Activated CD4-positive, CD25-positive, alpha-beta regulatory T cell (primary cell): ENCODE measurements at places on chromosomes 1 and 21.

DNA sequence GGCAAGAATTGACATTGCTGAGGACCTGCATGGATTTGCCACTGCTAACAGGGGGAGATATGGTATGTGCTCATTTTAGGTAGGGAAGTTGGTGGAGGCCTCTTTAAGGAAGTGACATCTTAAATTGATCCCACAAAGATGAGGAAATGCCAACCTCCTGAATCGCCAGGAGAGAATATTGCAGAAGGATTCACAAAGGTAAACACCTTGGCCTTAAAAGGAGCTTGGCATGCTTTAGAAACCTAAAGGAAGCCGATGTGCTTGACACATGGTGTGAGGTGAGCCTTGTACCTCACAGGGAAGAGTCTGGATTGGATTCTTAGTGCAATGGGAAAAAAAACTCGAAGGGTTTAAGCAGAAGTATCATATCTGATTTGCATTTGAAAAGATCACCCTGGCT, 470.5 kb upstream of the DAB1 start:
- DNase-seq = no peak

GRCh38 chr1:96926176-96926575, 204.6 kb downstream of the PTBP2 start:
- DNase-seq = no peak

GRCh38 chr21:32572574-32573420, 12.5 kb downstream of the TCP10L start:
- DNase-seq = no peak

GRCh38 chr1:153939476-153939875, 7.0 kb downstream of the DENND4B start:
- DNase-seq = no peak

GRCh38 chr1:167532964-167533824, 14.9 kb upstream of the CD247 start:
- DNase-seq = no peak

DNA sequence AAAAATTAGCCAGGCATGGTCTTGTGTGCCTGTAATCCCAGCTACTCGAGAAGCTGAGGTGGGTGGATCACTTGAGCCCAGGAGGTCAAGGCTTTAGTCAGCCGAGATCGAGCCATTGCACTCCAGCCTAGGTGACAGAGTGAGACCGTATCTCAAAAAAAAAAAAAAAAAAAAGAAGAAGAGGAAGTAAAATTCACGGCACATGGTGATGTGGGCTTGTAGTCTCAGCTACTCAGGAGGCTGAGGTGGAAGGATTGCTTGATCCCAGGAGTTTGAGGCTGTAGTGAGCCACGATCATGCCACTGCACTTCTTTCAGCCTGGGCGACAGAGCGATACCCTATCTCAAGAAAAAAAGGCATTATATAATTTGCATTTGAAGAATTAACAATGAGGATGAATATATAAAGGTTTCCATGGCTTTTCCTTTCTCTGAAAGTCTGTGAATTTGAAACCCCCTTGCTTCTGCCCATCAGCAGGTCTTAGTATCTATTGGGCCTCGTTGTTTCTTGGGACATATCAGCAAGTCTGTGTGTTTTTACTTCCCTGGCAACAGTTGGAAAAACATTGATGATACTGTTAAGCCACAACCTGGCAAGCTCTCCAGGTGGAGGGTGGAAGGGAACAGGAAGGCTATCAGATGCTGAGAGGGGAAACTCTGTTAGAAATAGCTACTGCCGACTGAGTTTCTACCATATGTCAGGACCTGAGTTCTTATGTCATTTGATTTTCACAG, 4.6 kb upstream of the PLA2G2D start:
- no peak for DNase-seq

- no peak for DNase-seq
Measured at GRCh38 chr1:218617986-218618385, 272.9 kb downstream of the TGFB2 start.

GRCh38 chr21:36773117-36773516, 74.2 kb downstream of the SIM2 start:
- no peak for DNase-seq

DNA sequence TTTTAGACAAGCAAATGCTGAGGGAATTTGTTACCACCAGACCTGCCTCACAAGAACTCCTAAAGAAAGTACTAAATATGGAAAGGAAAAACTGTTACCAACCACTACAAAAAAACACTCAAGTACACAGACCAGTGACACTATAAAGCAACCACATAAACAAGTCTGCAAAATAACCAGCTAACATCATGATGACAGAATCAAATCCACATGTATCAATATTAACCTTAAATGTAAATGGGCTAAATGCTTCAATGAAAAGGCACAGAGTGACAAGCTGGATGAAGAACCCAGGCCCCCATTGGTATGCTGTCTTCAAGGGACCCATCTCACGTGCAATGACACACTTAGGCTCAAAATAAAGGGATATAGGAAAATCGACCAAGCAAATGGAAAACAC, 529.9 kb upstream of the CAMK1G start:
- no peak for DNase-seq

GRCh38 chr1:15441247-15441646, 3.0 kb downstream of the CTRC start:
- DNase-seq = no peak

GRCh38 chr1:48493041-48493440, 21.0 kb upstream of the SPATA6 start:
- no peak for DNase-seq

DNA sequence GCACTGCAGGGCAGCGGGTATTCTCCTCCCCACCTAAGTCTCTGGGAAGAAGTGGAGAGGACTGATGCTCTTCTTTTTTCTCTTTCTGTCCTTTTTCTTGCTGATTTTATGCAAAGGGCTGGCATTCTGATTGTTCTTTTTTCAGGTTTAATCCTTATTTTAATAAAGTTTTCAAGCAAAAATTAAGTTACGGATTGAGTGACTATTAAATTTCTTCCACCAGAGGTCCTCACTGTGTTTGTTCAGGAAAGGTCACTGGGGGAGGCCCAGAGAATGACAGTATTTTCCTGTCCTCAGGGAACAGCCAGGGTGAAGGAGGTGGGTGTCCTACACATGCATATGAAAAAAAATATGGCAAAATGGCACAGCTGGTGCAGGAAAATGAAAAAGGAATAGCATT, 4.4 kb upstream of the ELF3 start:
- no peak for DNase-seq

GRCh38 chr1:117828201-117828600, 101.2 kb downstream of the GDAP2 start:
- no peak for DNase-seq

DNA sequence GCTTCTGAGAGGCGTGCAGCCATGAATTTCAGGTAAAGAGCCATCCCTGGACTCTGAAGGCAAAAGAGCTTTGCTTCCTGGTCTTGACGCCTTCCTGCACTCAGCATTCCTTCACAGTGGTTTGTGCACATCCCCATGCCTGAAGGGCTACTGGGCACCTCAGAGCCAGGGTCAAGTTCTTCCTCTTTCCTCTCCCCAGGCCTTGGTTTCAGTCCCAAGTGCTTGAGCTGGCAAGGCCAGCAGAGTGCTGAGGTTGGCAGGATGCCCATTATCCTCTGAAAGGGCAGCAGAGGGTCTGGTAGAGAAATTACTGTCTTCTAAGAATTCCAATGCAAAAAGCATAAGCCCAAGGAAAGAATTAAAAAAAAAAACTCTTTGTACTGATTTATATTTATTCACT, 1064.9 kb downstream of the TTLL7 start:
- DNase-seq = no peak

GRCh38 chr1:117591252-117591651, 14.6 kb upstream of the TENT5C start:
- no peak for DNase-seq

- no peak for DNase-seq
Measured at GRCh38 chr1:110418729-110419128, 11.2 kb upstream of the LAMTOR5 start.

GRCh38 chr1:33653226-33653625, 180.8 kb downstream of the ZSCAN20 start:
- DNase-seq = no peak

- peak; percentile 10 for DNase-seq
Measured at GRCh38 chr1:14915356-14916054, 238.0 kb upstream of the TMEM51 start.

- DNase-seq = no peak
Measured at GRCh38 chr21:42616941-42617340, 36.5 kb upstream of the PDE9A start.

DNA sequence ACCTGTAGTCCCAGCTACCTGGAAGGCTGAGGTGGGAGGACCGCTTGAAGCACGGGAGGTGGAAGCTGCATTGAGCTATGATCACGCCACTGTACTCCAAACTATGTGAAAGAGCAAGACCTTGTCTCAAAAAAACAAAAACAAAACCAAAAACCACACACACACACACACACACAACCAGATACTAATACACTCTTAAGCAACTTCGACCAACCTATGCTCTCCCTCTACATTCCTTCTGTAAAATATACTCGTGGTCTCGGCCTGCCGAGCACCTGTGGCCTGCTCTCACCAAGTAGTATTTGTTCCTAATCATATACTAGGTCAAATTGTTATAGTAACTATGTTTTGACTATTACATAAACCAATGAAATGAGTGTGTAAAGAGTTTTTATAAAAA, 13.5 kb upstream of the SYT2 start:
- no peak for DNase-seq

DNA sequence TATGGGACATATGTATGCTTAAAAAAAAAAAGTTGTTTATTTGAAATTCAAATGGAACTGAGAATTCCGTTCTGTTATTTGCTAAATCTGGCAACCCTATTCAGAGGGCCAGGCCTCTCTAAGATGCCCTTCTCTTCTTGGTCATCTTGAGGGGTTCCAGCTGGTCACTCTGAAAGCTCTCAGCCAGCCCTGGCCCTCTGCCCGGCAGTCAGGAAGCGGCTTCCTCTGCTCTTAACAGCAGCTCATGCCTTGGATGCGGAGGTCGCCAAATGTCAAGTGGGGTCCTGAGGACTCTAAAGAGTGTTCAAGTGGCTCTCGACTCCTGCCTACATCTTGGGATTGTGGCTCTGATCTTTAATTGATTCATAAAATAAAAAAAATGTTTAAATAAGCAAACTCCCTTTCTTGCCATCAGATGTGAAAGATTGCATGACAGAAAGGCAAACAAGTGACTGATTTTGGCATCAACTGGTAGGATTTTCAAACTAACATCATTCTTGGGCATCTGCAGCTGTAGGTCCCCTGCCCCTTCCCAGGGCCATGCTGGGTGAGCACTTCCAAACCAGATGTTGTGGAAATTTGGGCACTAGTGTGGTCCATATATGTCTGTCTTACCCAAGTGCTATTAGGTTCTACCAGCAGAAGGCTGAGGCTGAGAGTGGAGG, 130.8 kb downstream of the PRDM2 start:
- DNase-seq = no peak

DNA sequence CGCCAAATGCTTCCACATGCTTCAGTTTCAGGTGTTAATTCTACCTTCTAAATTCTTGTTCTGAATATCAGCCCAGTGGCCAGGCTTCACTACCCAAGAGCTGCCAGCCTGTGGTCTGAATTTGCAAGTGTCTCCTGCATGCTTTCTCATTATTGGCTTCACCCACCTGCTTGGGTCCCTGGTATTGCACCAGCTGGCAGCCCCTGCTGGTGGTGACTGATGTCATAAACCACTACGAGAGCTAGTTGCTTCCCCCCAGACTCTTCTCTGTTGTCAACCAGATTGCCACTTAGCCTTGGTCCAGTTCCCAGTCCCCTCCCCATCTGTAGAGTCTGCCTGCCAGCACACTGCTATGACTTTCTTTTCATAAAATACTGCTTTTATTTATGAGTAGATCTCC, 197.7 kb upstream of the DUSP10 start:
- no peak for DNase-seq

GRCh38 chr21:14600569-14601297, 54.6 kb upstream of the SAMSN1 start:
- no peak for DNase-seq

- peak; percentile 66 for DNase-seq
Measured at GRCh38 chr1:40508375-40509341, at the start of gene EXO5. Gene EXO5 (plus strand): TSS chr1:40508767. CDS start chr1:40514545, 5,778 bp downstream.

DNA sequence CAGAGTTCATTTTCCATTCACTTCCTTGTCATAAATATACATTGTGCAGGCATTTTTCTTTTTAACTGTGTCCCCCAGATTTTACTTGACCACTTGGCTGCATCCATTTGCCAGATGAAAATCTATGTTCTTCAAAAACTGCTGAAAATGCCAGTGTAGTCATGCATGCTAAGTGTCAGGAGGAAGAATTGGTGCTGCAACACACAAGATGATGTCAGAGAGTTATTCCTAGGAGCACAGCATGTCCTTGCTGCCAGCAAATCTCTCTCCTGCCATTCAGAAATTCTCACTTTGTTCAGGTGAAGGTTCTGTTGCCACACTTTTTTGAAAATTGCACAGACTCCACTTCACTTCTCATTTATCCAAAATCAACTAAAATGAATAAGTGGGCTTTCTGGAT, 106.4 kb upstream of the MAGI3 start:
- DNase-seq = no peak

GRCh38 chr21:25563361-25564116, 43.7 kb downstream of the MRPL39 start:
- DNase-seq = no peak

DNA sequence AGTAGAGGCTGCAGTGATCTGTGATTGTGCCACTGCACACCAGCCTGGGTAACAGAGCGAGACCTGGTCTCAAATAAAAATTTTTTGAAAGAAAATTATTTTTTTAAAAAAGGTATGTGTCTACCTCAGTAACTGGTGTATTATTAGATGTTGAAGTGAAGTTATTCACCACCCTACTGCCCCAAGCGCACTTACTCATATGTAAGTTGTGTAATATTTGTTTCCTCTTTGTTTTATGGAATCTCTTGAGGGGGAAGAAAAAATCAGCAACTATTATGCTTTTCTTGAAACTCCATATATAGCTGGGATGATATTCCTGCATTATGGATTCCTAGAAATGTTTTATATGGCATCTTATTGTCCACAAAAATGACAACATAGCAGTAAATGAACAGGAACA, 21.3 kb downstream of the RBM15 start:
- DNase-seq = no peak

GRCh38 chr1:117570988-117571409, 34.8 kb upstream of the TENT5C start:
- DNase-seq = no peak

GRCh38 chr1:92990828-92991227, 29.6 kb upstream of the DIPK1A start:
- DNase-seq = no peak

GRCh38 chr1:14117700-14118099, 417.7 kb downstream of the PRDM2 start:
- no peak for DNase-seq

- DNase-seq = no peak
Measured at GRCh38 chr1:47031059-47031458, 7.6 kb downstream of the CYP4X1 start.

DNA sequence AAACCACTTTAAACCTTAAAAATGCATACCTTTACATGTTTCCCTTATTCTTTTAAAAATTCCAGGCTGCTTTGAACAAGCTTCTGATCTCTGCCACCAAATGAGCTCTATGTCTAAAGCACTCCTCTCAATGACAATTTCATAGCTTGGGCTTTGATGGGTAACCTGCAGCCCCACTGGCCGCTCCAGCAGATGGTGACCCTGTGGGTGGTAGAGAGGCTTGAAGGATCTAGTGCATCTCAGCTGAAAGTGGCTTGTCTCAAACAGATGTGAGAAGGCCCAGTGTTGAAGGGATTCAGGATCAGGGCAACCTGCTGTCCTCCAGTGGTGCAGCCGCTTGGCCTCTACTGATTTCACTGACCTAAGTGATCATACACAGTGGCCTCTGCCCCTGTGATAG, 84.7 kb upstream of the IRF2BP2 start:
- DNase-seq = no peak

- DNase-seq = no peak
Measured at GRCh38 chr1:210692796-210693195, 364.1 kb downstream of the HHAT start.
